ENCODE measurements at places on chromosomes 1 and 21.

GRCh38 chr1:111448482-111448917 lies 556 bp downstream of the WDR77 start:
- DNase-seq: no peak

GRCh38 chr1:245327360-245327759 lies 172.6 kb downstream of the KIF26B start:
- DNase-seq: no peak

- DNase-seq: no peak
Measured at GRCh38 chr1:92094090-92094489, 13.9 kb downstream of the BTBD8 start.

GRCh38 chr1:214581785-214582184 lies 21.2 kb upstream of the CENPF start:
- no peak for DNase-seq

DNA sequence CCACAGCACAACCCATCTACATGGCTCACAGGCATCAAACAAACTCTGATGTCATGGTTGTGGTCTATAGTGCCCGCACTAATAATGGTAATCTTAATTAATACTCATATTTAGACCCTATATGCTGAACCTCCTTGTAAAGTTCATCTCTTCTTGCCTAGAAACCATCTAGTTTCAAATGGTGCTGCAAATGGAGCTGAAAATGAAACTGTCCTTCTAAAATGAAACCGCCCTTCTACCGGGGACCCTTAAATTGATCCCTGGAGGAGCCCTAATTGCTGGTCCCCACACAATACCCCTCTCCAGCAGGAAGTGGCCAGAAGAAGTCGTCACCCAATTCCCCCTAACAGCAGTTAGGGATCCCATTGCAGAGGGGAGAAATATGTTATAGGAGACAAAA lies 612.6 kb downstream of the MRPL39 start:
- DNase-seq: no peak

DNA sequence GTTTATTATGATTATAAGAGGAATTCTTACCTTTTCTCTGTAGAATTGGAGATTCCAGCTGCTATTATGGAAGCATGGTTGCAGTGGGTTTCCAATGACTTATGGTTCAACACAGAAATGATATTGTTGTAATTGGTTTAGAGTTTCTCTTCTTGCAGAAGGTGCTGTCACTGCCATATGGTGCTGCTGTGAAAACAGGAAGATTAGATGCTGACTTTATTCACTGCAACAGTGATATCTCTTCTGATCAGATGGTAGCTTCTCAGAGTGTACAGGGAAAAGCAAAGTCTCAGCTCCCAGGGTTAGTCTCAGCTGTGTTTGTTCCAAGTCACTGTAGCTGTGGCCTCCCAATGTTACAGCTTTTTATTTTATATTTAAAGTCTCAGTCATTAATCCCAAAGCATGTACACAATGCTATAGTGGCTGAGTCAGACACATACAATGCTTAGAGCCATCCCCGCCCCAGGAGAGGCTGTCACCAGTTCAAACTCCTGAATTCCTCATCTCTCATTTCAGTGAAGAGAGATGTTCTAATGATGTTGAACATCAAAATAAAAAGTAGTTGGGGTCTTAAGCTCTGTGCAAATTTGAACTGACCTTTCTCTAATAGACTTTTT lies 42.7 kb upstream of the RGS2 start:
- DNase-seq: no peak

DNA sequence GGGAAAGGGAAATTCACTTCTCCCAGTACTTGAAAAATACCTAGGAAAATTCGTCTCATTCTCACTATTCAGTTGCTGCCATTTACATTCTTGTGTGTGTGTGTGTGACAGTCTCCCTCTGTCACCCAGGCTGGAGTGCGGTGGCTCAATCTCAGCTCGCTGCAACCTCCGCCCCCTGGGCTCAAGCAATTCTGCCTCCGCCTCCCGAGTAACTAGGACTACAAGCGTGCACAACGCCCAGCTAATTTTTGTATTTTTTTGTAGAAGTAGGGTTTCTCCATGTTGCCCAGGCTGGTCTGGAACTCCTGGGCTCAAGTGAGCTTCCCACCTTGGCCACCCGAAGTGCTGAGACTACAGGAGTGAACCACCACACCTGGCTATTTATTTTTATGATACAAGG lies 1.2 kb downstream of the SNAPIN start:
- DNase-seq: no peak

GRCh38 chr1:71882637-71883036 lies 399.7 kb downstream of the NEGR1 start:
- no peak for DNase-seq

GRCh38 chr1:23178950-23179349 lies 10.3 kb upstream of the LUZP1 start:
- no peak for DNase-seq

GRCh38 chr1:29390491-29391361 lies 154.4 kb downstream of the PTPRU start:
- DNase-seq: no peak

Data from eye (tissue), 1 donor.